ENCODE measurements at places on chromosomes 12 and 14. TPM values are rescaled to one million over a fixed set of nuclear protein-coding genes. Genes with fewer than 3 reads are reported as not detected.

TMX1 gene
- total RNA-seq = 49.4 TPM

PMCH gene
- total RNA-seq = not detected

SLCO1A2 gene
- not detected for total RNA-seq

GPR65 gene
- not detected for total RNA-seq

FBRSL1 gene
- total RNA-seq = 21.6 TPM

MANSC4 gene
- total RNA-seq = 0.25 TPM

CCDC175 gene
- total RNA-seq = not detected

KLRF2 gene
- total RNA-seq = not detected

PAPLN gene
- 2.0 TPM for total RNA-seq

PLEKHD1 gene
- total RNA-seq = not detected

MYO1H gene
- total RNA-seq = not detected

FAM222A gene
- total RNA-seq = 0.31 TPM

GRCh38 chr12:3744229-3744901 lies 8.5 kb downstream of the CRACR2A start:
- no peak for DNase-seq

GRCh38 chr12:28987538-28988324 lies 161.3 kb upstream of the FAR2 start:
- DNase-seq = no peak

GRCh38 chr12:46401662-46402061 lies 29.1 kb upstream of the SLC38A2 start:
- peak; percentile 37 for DNase-seq

GRCh38 chr12:62914443-62915203 lies 20.3 kb downstream of the PPM1H start:
- DNase-seq = no peak

- DNase-seq = no peak
Observed at GRCh38 chr12:89411846-89412245, 59.5 kb upstream of the DUSP6 start.

- no peak for DNase-seq
Observed at GRCh38 chr14:97381309-97381708, 584.1 kb downstream of the VRK1 start.

GRCh38 chr12:124720681-124721500 lies 142.8 kb downstream of the SCARB1 start:
- DNase-seq = peak; percentile 56

GRCh38 chr14:100526057-100526456 lies 61.2 kb downstream of the BEGAIN start:
- no peak for DNase-seq

DNA sequence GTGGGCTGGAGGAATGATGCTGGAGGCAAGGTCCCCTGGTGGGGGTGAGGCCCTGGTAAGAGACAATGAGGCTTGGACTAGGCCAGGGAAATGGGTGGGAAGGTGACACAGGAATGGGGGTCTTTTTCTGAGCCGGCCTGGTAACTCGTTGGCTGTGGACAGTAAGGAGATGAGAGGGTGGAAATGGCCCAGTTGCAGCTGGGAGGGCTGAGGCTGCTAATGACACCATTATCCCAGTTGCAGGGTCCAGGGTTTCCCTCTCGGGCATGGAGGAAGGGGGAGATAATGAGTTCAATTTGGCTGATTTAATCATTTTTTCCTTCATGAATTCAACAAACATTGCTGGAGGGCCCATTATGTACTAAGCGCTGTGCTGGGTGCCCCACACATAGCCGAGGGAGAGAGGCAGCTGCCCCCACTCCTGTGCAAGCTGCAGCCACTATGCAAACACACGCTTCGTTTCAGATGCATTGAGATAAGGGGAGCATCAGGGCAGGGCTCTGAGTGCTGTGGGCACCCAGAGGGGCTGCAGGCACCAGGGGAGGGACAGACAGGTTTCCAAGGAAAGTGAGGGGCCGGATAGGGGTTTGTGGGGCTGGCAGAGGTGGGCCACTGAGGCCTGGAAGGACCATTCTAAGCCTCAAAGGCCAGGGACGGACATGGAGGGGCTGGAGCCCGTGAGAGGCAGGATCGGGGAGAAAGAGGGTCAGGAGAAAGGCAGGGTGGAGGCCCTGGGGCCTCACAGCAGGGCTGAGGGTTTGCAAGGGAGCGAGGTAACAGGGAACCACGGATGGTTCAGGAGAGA lies 43.2 kb upstream of the MEG3 start:
- DNase-seq = no peak

DNA sequence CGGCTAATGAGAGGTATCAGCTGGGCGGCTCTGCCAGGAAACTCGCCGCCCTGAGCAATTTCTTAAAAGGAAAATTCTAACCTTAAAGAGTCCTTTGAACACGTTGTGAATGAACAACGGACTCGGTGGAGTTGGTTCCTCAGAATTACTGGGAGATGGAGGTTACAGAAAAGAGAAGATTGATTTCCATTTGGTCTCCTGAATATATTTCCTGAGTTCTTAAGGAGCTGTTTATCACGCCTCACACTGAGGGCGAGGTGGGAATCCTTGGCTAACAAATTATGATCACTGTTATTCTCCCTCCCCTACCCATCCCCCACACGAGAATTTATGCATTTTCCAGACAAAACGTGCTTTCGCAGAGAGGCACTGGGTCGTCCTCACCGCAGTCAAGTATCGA lies 194.5 kb upstream of the C14orf180 start:
- DNase-seq = no peak

DNA sequence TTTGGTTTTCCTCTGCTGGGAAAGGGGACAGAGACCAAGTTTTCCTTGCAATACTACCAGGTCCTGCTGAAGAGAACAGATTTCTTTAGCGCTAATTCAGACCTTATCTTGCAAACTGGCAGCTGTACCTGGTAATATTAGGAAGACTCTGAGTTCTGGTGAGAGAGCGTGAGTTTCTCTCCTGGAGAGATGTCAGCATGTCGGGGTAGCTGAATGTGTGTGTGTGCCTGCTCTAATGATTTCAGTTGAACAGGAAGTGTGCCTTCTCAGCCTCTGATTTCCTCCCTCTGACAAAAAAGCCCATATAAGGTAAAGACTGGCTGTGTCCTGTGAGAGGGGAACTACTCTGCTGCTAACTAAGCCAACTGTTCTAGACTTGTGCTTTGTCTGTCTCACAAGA lies 10.3 kb upstream of the ERP27 start:
- DNase-seq = no peak

- DNase-seq = peak; percentile 75
Observed at GRCh38 chr12:56518570-56518969, 3.0 kb upstream of the RBMS2 start.

GRCh38 chr12:117109943-117110635 lies 10.9 kb upstream of the TESC start:
- DNase-seq = no peak

- DNase-seq = no peak
Observed at GRCh38 chr12:60853407-60853806, 1257.6 kb downstream of the SLC16A7 start.

GRCh38 chr12:52221070-52221781 lies 11.8 kb upstream of the KRT7 start:
- DNase-seq = no peak

DNA sequence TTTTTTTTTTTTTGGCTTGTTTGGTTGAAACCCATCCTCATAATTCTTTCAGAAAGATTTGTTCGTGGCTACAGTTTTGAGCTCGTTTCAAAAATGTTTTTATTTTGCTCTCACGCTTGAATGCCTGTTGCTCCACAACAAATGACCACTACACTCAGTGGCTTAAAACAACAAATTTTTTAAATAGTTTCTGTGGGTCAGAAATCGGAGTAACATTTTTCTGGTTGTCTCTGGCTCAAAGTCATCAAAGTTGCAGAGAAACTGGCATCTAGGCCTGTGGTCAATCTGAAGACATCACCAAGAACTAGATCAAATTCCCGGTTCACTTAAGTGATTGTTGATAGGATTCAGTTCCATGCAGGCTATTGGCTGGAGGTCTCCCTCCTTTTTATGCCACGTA lies 560.0 kb downstream of the SNAPC1 start:
- DNase-seq = no peak

DNA sequence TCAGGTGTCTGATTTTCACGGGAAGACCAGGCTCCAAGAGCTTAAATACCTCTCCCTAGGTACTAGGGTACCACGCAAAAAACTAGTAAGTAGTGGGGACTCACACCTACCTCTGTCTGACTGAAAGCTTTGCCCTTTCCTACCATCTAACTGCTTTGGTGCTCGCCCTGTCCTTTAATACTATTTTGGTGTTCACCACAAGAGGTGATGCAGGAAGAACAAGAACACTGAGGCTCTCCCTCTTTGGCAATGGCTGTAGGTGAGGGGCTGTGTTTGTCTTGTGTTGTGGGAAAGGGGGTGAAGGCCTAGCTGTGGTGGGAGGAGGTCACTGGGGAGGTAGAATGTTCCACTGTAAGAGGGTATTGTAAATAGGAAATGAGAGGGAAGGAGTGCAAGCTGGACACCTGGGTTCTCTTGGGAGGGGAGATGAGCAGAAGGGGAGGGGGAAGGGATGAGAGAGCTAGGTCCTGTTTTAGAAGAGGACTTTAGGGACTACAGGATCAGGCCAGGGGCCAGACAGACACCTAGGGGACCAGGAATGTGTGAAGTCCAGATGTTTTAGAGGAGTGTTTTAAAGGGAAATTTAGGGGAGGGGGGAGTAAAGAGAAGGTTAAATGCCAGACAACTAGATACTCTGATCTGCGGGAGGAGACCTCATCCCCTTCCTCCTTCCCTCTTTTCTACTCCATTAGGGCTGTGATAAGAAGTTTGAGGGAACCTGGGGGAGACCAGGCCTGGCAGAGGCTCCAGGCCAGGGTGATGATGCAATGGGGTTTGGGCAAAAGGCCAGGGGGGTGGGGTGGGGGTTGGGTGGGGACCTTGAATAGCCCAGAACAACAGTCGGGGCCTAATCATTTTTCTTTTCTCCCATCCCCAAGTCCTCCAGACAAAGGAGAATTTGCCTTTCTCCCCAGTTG lies 2.1 kb downstream of the ITGA5 start:
- DNase-seq = no peak

- no peak for DNase-seq
Observed at GRCh38 chr14:22877000-22877501, 5.5 kb downstream of the LRP10 start.

DNA sequence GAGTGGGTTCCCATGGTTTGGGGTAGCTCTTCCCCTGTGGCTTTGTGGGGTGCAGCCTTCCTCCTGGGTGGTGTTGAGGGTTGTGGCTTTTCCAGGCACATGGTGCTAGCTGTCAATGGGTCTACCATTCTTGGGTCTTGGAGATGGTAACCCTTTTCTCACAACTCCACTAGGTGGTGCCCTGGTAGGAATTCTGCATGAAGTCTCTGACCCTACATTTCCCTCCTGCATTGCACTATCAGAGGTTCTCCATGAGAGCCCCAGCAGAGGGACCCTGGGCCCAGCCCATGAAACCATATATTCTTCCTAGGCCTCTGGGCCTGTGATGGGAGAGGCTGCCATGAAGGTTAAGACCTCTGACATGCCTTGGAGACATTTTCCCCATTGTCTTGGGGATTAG lies 1093.3 kb downstream of the SLC16A7 start:
- no peak for DNase-seq

GRCh38 chr14:65239938-65240296 lies 137.6 kb upstream of the MAX start:
- no peak for DNase-seq

GRCh38 chr12:100414739-100415138 lies 57.9 kb downstream of the SLC17A8 start:
- no peak for DNase-seq

GRCh38 chr12:15856097-15856982 lies 25.8 kb upstream of the STRAP start:
- peak; percentile 47 for DNase-seq

- DNase-seq = no peak
Observed at GRCh38 chr12:12403264-12404248, 46.7 kb downstream of the BORCS5 start.

DNA sequence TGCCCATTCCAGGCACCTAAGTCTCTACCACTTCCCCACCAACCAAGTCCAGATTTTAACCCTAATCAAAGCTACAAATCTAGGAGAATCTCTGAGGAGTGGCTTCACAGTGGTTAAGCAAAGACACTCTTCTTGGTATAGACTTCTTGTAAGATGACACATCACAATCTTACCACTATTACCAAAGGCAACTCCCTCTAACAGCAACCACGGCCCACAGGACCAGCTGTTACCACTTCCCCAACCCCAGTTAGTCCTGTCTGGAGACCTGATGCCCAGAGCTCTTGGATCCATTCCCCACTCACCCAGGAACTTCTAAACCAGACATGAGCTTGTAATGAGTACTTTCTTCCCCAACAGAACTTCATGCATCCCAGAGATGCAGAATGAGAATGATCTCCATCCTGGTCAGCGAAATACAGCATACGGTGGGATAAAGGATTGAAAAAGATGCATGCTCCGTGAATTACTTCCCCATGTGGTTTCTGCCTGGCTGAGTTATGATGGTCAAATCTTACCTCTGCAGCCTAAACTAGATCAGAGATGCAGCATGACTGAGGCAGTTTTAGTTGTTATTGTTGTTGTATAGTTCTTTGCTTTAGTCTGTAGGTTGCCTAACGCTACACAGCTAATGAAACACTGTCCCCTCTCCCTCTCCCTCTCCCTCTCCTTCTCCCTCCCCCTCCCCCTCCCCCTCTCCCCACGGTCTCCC lies 87.7 kb upstream of the FOXN3 start:
- peak; percentile 34 for DNase-seq

DNA sequence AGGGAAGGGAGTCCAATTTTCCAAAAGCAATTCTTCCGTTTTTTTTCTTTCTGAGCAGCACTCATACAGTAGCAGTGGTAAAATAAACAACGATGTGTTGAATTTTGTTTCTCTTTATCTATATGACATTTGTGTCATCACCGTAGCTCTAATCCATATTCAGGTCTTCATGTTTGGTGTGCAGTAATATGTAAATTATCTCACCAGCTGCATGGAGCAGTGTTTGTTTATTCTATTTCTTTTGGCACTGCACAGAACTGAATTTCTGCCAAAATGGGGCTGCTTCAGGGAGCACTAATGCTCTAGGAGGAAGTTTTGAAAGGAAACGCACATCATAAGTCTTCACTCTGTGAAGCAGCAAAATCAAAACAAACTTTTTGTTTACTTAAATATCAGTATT lies 130.0 kb upstream of the NPAS3 start:
- no peak for DNase-seq

DNA sequence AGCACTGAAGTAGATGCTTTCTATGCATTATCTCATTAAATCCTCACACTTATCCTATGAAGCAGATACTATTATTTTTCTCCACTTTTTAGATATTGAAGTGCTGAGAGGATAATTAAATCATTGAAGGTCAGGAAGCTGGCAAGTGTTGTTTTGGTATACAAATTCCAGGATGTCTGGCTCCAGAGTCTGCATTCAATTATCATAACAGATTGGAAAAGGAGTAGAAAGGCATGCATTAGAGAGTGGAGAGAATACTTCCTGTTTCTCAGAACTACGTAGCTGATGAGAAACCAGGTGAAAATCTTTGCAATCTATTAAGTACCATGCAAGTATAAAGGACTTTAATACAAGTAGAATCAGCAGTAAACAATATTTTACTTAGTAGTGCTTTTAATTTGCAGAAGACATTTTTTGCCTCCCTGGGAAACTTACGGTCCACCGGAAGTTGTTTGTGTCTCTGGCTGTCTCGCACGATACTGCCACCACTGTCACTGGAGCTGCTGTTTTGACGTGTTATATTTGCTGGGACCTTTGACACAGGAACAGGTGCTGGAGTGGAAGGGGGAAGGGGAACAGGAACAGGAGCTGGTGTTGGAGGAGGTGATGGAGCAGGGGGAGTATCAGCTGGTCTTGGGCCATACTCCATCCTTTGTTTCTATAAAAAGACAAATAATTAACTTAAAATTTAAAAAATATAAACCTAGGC lies 158.0 kb downstream of the EPS8 start:
- no peak for DNase-seq

GRCh38 chr14:98803196-98803595 lies 468.8 kb downstream of the BCL11B start:
- no peak for DNase-seq

GRCh38 chr12:9707356-9707755 lies 25.5 kb downstream of the CLECL1 start:
- no peak for DNase-seq

Data from foreskin keratinocyte (primary cell).